ENCODE measurements at places on chromosomes 2 and 18. TPM values are rescaled to one million over a fixed set of nuclear protein-coding genes. Genes with fewer than 3 reads are reported as not detected.

SLC30A3 gene
- total RNA-seq, result 6.3 TPM

NEU2 gene
- total RNA-seq, result not detected

ETAA1 gene
- 7.7 TPM for total RNA-seq

TMEM169 gene
- 0.13 TPM for total RNA-seq

GAL3ST2 gene
- total RNA-seq, result not detected

DSG4 gene
- not detected for total RNA-seq

NR4A2 gene
- 0.25 TPM for total RNA-seq

LRPPRC gene
- total RNA-seq, result 47.2 TPM

CFAP221 gene
- total RNA-seq, result not detected

HOXD13 gene
- total RNA-seq, result not detected

RGPD4 gene
- not detected for total RNA-seq

SYT4 gene
- not detected for total RNA-seq

POTEJ gene
- 0.38 TPM for total RNA-seq

SCYGR4 gene
- not detected for total RNA-seq

ECEL1 gene
- total RNA-seq, result not detected

CPLX4 gene
- total RNA-seq, result not detected

ANKRD29 gene
- 2.0 TPM for total RNA-seq

CHRNA1 gene
- 0.90 TPM for total RNA-seq

XDH gene
- total RNA-seq, result not detected

NRP2 gene
- total RNA-seq, result 160 TPM

MGAT4A gene
- total RNA-seq, result 6.2 TPM

RIT2 gene
- not detected for total RNA-seq

C2orf66 gene
- under 0.01 TPM for total RNA-seq

CNOT9 gene
- 46.3 TPM for total RNA-seq

MC4R gene
- total RNA-seq, result not detected

HOXD1 gene
- 4.6 TPM for total RNA-seq

DOCK10 gene
- 6.1 TPM for total RNA-seq

ZNF521 gene
- 66.4 TPM for total RNA-seq

ANKRD62 gene
- not detected for total RNA-seq

IL36A gene
- total RNA-seq, result not detected

CSRNP3 gene
- total RNA-seq, result 0.13 TPM

DTNA gene
- 1.9 TPM for total RNA-seq

RAPH1 gene
- 26.0 TPM for total RNA-seq

CPO gene
- total RNA-seq, result not detected

PLCL1 gene
- total RNA-seq, result 0.76 TPM

ZNG1B gene
- 18.0 TPM for total RNA-seq

FIGN gene
- under 0.01 TPM for total RNA-seq

HTR2B gene
- 0.64 TPM for total RNA-seq

MARS2 gene
- total RNA-seq, result 4.1 TPM

NUP35 gene
- total RNA-seq, result 10.4 TPM

FAM237A gene
- total RNA-seq, result not detected

AGXT gene
- not detected for total RNA-seq

ACTG2 gene
- not detected for total RNA-seq

EPB41L5 gene
- total RNA-seq, result 13.2 TPM

AQP12B gene
- total RNA-seq, result not detected

MREG gene
- total RNA-seq, result 1.9 TPM

PELI1 gene
- total RNA-seq, result 69.9 TPM

IHH gene
- total RNA-seq, result under 0.01 TPM

TLX2 gene
- not detected for total RNA-seq

CD302 gene
- 14.4 TPM for total RNA-seq

PLCD4 gene
- 1.4 TPM for total RNA-seq

ASXL3 gene
- total RNA-seq, result 0.76 TPM

FNDC4 gene
- total RNA-seq, result 10.0 TPM
